Large intestine (tissue), 12 donors: ENCODE measurements at places on chromosomes 5 and 9. TPM values are rescaled to one million over a fixed set of nuclear protein-coding genes. Genes with fewer than 3 reads are reported as not detected.

DNA sequence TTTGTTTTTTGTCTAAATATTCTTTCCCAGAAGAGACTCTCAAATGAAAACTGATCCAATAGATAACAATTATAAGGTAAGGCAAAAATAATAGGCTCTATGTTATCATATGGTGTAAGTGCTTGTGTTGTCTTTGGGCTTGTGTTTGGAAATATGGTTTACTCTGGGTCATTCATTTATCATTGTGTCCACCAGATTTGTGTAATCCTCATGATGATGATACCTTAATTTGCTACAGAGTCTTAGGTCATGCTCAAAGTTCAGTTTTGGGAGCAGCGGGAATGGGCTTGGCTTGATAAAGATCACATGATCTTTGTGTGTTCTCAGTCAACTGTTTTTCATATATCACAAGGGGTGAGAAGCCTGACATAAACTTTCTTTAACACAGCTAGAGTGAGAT lies 34.2 kb downstream of the PLPPR1 start:
- no peak for DNase-seq

- DNase-seq = no peak
Observed at GRCh38 chr9:86275962-86276361, 6.4 kb downstream of the ISCA1 start.

DNA sequence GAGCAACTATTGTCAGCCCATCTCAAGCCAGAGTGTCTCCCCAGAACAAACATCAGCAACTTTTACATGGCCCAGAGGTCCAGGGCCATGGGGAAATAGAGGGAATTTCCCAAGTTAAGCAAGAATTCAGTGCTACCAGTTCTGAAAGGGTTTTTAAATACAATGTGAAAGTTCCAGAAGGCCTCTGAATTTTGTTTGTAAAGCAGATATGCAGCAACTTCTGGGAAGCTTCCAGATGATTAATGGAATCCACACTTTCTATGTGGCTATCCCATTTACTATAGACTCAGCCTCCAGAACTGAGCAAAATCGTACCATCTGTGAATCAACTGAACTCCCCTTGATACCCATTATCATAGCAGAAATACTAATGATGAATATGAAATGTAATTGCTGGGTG lies 93.8 kb downstream of the FEM1C start:
- no peak for DNase-seq

DNA sequence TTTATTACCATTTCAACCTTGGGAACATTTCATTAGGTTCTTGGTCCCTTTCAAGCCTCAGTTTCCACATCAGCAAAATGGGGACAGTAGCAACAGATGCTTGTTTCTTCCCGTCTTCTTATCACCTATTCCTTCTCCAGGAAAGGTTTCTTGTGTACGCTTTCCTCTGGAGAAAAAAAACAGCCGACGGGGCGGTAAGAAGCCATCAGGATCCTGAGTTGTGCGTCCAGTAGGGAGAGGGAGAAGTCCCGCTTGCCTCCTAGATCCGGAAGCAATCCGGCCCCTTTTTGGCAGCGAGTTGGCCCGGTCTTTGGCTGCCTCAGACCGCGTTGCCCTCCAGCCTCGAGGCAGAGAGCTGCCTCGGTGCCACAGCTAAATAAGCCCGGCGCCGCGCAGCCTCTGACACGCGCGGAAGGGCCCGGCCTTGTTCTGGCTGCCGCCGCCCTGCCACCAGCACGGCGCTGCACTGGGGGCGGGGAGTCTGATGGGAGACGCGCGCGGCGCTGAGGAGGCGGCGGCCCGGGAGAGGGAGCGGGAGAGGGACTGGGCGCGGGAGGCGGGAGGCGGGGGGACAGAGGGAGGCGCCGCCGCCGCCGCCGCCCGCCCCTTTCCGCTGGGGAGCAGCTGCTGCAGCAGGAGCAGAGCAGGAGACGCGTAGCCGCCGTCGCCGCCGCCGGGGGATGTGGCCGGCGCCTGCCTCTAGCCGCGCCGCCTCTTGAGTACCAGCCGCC lies at the start of gene SLC44A1:
Gene SLC44A1, plus strand, starts transcription at position 649 of the 731 bp plus-strand sequence. CDS start 218 bp downstream, outside the sequence.
- peak; percentile 97 for DNase-seq

Gene PCDHB10
- 2.9 TPM for polyA plus RNA-seq

Gene FGF1
- polyA plus RNA-seq = 9.7 TPM

Gene ISL1
- 5.1 TPM for polyA plus RNA-seq

GRCh38 chr5:80408484-80409366 lies 861 bp downstream of the ZFYVE16 start:
- DNase-seq = no peak

DNA sequence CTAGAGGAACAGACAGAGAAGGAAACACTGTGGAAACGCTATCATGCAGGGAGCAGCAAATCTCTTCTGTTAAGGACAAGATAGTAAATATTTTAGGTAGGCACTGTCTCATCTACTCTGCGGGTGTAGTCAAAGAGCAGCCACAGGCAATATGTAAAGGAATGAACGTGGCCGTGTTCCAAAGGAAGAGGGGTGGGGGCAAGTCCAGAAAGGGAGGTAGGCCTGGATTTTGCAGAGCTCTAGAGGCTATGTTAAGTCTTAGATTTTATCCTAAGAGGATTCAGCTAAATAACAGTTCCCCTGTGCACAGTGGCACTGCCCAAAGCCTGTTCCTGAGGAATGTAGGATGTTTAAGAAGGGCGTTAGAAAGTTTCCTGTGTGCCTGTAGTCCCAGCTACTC lies 161.6 kb downstream of the ACTL7B start:
- DNase-seq = no peak
